ENCODE measurements at places on chromosomes 7 and 10.

- DNase-seq: no peak
Observed at GRCh38 chr7:101015626-101016025, 4.3 kb upstream of the MUC17 start.

DNA sequence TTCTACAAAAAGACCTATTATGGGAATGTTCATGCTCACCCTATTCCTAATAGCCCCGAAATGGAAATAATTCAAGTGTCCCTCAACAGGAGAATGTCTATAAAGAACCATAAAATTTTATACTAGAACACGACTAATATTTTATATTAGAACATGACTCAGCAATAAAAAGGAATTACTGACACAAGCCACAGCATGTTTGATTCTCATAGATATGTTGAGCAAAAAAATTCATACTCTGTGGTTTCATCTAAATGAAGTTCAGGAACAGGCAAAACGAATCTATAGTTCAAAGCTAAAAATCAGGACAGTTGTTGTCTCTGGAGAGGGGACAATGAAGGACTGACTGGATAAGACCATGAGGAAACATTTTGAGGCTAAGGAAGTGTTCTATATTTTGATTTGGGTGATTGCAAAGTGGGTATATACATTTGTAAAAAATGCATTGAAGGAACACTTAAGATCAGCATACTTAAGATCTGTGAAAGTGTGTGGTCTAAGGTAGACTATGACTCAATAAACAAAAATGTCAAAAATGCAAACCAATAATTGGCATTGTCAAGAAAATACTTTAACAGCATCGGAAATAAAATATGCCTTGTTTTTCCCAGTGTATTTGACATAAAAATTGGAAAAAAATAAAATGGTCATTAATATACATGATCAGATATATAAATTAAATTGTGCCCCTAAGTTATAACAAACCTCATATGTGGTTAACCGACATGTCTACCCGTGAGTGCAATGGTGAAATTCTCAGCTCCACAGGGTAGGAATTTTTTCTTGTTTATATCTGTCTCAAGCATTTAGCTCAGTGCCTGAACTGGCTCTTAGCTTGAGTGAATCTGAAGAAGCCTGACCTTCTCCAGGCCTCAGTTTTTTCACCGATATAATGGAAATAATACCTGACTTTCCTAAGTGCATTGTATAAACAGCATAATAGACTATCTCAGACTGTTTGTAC is 124.9 kb upstream of the CTTNBP2 start:
- DNase-seq: no peak

- no peak for DNase-seq
Observed at GRCh38 chr10:60573336-60573735, 183.7 kb upstream of the ANK3 start.

GRCh38 chr7:80724249-80724871 is 85.9 kb downstream of the CD36 start:
- DNase-seq: no peak

DNA sequence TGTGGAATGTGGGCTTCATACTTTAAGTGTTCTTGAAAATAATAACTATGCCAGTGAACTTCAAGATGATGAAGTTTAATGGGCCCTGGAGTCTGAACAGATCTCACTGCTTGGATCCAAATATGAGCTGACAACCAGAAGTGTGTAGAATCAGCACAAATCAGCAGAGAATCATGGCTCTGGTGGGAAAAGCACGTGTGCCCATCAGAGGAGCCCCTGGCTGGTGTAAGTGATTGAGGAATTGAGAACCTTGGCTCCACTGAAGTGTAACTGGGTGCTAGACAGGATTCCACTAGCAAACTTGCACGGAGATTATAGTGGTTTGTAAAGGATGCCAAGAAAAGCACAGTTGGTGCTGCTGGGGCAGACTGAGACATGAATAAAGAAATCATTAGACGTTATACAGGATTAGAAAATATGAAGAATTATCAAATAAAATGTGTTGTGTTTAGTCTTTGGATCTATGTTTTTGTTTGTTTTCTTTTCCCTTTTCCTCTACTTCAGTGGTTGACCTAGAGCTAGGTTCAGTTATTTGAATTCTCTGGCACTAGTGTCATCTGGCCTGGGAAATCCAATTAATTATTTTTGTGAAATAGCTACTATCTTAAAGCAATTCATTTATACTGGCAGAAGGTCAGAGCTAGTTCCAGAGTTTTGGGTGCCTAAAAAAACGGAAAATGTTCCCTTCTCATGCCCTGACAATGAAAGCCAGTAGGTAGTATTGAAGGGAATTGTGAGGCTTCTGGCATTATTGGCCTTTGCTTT is 175.7 kb upstream of the MEOX2 start:
- DNase-seq: no peak

- no peak for DNase-seq
Observed at GRCh38 chr7:140745266-140746058, 49.0 kb downstream of the NDUFB2 start.

GRCh38 chr10:42830237-42830636 is 47.6 kb downstream of the BMS1 start:
- no peak for DNase-seq

GRCh38 chr10:131494451-131494850 is 182.9 kb upstream of the TCERG1L start:
- DNase-seq: no peak

- DNase-seq: no peak
Observed at GRCh38 chr10:3376631-3377030, 204.0 kb upstream of the PITRM1 start.

- no peak for DNase-seq
Observed at GRCh38 chr10:30763918-30764317, 134.4 kb upstream of the LYZL2 start.

DNA sequence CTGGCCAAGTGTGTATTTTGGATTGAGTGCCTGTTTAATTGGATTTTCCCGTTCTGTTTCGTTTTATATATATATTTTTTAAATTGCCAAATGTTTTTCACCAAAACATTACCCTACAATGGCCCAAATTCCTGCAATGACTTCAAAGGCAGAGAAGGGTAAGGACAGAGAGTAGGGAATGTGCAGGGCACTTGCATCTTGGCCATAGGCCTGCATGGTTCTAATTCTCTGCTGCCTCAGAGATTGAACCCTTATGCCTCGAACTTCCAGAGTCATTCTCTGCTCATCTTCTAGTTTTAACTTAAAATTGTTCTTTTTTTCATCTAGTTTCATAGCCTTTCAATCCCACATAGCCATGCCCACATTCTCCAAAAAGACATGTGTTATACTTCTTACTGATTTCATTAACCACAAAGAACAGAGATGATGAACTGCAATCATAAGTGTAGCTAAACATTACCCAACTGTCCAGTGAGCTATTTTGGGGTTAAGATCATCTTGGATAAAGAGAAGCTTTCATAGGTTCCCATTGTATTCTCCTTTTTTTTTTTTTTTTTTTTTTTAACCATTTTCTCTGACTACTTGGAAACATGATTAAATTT is 177.6 kb downstream of the PLXDC2 start:
- DNase-seq: no peak

DNA sequence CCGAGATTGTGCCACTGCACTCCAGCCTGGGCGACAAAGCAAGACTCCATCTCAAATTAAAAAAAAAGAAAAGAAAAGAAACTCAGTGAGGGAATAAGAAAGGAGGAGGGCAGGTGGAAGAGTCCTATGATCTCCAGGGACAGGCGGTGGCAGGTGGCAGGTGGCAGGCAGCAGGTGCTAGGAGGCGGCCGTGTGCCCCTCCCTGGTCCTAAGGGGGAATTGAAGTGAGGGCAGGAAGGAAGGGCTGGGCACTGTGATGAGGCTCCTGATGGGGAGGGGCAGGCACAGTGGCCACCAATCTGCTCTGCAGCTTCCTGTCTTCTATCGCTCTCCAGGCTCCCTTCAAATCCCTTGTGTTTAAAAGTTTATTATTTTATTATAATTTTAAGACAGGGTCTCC is 41.2 kb upstream of the UBE3C start:
- no peak for DNase-seq

GRCh38 chr7:91554883-91555282 is 290.6 kb downstream of the FZD1 start:
- DNase-seq: no peak

DNA sequence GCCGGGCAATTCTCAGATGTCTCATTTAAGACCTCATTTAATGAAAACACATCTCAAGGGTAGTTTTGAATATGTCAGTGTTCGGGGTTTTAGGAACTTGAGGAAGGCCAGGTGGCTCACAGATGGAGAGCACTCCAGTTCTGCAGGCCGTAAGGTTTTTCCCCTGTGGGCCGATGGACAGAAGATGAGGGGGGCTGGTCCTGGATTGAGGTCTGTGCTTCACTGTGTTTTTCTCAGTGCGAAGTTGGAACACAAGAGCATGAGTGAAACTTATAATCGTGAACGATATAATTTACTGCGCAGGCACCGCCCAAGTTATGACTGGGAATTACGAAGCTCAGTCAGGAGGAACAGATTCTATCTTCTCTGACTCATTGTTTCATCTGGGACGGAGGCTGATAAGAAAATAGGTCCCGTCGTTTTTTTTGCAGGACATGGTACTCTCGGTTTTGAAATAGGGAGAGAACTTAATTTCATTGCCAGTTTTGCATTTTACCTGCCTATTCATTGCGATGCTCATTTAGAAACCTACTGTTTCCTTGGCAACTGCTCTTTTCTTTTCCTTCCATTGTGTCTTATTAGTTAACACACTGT is 591.0 kb upstream of the PFKP start:
- no peak for DNase-seq

DNA sequence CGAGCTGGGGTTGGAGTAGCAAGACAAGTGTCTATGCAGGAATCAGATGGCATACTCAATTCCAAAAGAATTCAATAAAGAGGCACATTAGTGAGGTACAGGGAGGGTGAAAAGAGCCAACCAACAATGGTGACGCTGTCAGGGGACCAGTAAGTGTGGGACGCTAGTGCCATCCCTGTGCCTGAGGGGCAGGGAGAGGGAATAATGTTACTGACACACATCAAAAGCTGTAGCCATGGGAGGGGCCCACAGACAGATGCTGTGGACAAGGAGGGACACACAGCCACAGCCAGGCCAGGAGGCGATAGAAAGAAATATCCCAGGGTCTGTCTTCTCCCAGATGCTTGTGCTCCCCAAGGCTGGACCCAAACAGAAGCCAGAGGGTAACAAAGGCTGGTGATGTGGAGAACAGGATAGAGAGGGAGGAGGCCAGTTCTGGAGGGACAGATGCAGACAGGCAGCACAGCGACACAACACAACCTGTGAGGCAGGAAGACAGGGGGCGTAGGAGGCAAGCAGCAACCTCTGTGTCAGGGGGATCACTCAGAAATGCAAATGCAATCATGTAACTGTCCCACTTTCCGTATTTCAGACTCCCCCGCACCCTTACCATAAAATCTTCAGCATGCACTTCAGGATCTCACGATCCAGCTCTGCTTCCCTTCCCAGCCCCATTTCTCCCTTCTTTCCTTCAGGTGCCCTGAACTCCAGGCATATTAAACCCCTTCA is 240.5 kb upstream of the FZD8 start:
- no peak for DNase-seq

GRCh38 chr7:69748530-69748929 is 150.3 kb downstream of the AUTS2 start:
- DNase-seq: no peak

DNA sequence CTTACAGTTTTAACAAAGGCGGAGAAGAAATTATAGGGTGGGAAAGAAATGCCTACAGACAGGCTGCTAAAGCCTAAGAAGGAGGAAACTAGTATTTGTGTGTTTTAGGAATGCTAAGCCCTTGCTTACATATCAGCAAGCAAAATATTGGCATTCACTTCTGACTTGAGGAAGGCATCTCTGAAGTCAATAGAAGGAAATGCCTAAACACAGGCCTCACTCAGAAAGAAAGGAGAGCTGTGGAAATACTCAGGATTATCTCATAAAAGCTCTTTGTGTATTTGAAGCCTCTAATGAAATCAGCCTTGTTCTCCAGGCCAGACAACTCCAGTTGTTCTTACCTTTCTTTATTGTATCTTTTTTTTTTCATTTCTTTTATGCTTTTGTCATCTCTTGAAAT is 158.0 kb downstream of the AUTS2 start:
- DNase-seq: no peak

GRCh38 chr10:78433766-78434535 is 400.3 kb downstream of the RPS24 start:
- no peak for DNase-seq

- no peak for DNase-seq
Observed at GRCh38 chr7:112130729-112131410, 75.3 kb downstream of the DOCK4 start.

DNA sequence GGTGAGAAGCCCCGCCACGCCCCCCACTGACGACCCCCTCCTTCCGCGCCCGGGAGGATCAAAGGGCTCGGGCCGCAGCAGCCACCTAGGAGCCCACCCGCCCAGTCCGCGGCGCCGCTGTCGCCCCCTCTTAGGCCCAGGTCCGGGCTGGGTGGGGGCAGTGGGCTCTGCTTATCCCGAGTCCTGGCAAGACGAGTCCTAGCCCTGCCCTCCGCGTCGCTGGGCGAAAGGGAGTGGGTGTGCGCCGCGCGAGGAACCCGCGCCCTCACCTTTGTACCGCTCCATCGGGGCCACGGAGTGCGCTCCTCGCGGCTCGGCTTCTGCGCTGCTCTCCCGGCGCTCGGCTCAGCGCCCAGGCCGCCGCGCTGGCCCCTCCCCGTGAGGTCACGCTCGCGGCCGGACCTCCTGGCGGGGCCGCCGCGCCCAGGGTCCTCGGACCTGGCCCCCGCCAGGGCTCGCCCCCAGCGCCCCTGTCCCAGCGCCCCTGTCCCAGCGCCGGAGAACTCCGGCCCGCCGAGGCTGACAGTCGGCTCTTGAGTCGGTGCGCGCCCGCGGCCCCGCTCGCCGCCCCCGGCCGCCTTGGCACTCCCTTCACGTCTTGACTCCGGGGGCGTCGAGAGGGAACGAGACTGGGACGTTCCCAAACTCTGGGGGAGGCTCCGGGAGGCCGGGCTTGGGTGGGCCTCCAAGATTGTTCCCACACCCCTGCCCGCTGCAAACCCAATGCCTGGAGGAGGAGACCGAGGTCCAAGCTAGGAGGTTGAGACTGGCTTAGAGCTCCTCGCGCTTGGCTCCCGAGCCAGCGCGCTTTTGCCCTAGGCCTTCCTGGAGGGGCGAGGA is at the start of gene AFAP1L2:
TSS of gene AFAP1L2 (minus strand) at position 332 of the 840 bp plus-strand sequence. CDS start at position 285, 47 bp downstream.
- DNase-seq: no peak

DNA sequence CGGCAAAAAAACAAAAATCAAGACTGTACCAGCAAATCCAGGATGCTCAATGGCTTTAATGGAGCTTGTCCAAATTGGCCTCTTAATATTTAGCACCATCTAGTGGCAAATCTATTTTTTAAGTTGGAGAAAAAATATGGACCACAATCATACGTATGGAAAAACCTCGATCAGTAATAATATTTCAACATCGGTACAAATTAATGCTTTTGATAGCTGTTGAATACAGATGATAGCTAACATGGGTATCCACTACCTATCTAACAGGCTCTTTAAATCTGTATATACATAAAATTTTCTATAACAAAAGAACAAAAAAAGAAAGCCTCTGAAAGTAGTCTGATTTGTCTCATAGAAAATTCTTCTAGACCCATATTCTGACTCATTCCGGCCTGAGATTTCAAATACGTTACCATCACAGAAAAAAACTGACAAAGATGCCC is 29.2 kb downstream of the COA1 start:
- DNase-seq: no peak
